ENCODE measurements at places on chromosomes 6 and 20.
A peak's percentile ranks its signal among the peaks of the same experiment; 100 is the strongest.

- no peak for DNase-seq
Measured at GRCh38 chr6:28995093-28995650, 9.9 kb downstream of the ZNF311 start.

- DNase-seq = peak; percentile 83
Measured at GRCh38 chr20:9838378-9839295, at the start of gene PAK5. PAK5 (minus strand) TSS chr20:9839076; CDS start chr20:9644328, 194,748 bp downstream.

- no peak for DNase-seq
Measured at GRCh38 chr6:151434369-151434768, 17.6 kb downstream of the RMND1 start.

- DNase-seq = no peak
Measured at GRCh38 chr6:110331816-110332215, 26.3 kb downstream of the METTL24 start.

GRCh38 chr6:159203304-159204005 is 34.3 kb downstream of the FNDC1 start:
- no peak for DNase-seq

DNA sequence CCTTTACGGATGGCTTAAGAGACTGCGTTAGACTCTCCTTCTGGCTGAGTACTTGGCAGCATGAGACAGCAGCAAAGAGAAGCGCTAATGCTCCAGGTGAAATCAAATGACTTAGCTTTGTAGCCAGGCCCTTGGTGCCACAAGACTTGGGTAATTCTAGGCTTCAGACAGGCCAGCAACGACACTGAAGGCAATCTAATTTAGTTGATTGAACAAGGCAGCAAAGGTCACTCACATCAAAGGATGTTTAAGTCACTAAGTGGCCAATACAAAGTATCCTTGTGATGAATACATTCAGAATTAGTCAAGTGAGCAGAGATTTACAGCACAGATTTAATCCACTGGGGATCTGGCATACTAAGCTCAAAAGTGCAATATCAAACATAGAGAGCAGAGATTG is 113.2 kb downstream of the FAM83B start:
- DNase-seq = no peak

- no peak for DNase-seq
Measured at GRCh38 chr6:138618168-138618567, 118.9 kb upstream of the NHSL1 start.

- DNase-seq = no peak
Measured at GRCh38 chr6:109083657-109084056, 11.0 kb downstream of the SESN1 start.

DNA sequence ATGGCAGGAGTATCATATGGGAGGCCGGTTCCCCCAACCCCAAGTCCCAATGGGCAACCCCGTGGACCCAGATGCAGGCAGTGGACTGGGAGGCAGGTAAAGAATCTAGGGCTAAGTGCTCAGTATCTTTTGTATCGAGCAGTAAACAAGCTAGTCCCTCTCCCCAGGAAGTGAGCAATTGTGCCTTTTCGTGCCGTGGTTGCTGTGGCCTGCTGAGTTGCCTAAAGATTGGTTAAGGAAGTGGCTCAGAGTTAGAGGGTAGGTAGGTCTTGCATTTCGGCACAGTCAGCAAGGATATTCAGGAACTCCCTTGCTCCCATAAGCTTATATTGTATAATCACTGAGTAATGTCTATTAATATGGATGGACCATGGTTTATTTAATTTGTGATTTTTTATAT is 1.3 kb upstream of the DNAH8 start:
- DNase-seq = no peak

DNA sequence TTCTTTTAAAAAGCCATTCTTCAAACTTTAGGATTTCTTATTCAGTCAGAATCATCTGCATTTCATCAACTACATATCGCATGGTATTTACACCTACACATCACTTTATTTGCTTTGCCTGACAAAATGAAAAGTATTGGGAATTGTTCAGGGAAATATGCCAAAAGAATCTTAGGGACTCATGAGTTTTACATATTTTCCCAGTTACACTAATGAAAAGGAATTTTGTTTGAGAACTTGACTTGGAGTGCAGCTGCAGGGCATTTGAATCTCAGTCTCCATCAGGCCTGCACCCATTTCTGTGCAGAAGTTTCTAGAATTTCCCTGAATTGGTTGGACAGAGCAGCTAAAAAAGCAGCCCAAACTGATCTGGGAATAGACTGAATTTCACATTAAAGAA is 65.3 kb downstream of the MTHFD1L start:
- DNase-seq = no peak

DNA sequence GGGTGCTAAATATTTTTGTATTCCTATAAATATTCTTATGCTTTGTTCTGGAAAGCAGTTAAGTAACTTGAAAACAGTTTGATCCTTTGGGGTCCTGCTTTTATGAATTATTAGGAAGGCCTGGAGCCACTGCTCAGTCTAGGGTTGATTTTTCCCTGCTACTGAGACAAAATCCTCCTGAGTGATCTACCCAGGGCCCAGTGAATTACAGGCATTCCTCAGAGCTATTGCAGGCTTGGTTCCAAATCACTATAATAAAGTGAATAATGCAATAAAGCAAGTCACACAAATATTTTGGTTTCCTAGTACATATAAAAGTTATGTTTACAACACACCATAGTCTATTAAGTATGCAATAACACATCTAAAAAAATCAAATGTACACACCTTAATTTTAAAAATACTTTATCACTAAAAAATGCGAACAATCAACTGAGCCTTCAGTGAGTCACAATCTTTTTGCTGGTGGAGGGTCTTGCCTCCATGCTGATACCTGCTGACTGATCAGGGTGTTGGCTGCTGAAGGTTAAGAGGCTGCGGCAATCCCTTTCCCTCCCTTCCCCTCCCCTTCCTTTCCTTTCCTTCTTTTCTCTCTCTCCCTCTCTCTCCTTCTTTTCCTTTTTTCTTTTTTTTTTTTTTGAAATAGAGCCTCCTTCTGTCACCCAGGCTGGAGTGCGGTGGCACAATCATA is 43.0 kb downstream of the DNAAF9 start:
- no peak for DNase-seq

DNA sequence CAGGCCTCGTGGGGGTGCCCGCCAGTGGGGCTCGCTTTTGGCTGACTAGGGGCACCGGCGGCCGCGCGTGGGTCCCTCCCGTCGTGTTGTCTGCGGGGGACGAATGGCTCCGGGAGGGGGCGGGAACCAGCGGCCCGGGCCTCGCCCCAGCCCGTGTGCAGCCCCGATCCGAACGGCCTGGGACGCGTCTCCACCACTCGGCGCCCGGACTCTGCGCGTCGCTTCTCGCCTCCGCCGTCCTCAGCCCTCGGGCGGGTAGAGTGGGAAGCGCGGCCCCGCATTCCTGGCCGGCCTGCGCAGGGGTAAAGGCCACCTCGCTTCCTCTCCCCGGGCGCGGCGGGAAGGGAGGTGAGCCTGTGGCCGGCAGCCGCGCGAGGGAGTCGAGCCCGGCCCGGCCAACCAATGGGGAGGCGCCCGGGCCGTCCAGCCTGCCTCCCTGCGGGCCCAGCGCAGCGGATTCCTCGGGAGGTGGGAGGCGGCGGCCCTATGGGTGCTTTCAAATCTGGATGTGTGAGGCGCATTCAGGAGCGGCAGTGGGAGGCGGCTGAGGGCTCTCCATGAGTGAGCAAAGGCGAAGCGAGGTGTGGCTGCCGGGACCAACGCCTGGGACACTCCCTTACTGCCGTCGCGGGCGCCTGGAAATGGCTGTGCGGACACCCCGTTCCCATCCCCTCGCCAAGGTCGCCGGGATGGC is 1.1 kb upstream of the ZBTB46 start:
- no peak for DNase-seq

- no peak for DNase-seq
Measured at GRCh38 chr20:10648651-10649050, 25.1 kb downstream of the JAG1 start.

DNA sequence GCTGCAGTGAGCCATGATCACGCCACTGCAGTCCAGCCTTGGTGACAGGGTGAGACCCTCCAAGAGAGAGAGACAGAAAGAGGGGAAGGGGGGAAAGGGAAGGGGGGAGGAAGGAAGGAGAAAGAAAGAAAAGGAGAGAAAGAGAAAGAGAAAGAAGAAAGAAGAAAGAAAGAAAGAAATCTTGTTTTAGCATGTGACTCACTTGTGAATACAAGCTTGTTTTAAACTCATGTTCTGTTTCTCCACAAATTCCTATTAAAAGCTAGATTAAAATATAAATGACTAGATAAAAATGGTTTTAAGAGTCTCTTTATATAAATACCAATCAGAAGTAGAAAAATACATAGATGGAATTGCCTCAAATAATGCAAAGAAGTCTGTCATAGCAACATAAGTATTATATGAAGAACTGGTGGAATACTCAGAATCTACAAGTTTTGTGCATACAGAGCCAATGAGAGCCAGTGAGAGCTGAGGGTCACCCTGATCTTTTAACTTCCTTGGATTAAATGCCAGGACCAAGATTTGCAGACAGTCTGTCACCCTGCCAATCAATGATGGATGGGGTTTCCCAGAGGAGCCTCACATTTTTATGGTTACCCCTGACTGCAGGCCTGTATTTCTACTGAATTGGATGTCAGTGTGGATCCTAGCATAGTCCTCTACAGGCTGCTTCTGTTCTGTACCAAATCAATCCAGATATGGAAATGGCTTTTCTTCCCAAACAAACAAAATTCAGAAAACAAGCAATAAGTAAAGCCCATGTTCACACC is 50.8 kb upstream of the LY86 start:
- DNase-seq = no peak

DNA sequence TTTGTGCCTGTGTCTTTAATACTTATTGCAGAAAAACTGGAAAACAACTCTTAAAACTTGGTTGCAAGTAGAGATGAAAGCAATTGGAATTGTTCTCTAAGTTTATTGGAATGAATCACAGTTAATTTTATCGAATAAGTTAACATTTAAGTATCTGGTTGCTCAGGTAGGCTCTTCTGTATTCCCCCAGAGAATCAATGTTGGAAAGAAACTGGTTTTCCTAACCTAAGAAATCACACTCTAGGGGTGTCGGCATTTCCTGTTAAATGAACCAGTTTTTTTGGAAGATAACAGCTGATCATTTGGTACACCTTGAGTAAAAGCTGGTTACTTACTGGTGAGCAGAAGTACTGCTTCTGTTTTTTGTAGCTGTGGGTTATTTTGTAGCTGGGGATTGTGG is 5.2 kb downstream of the TFAP2C start:
- DNase-seq = no peak

DNA sequence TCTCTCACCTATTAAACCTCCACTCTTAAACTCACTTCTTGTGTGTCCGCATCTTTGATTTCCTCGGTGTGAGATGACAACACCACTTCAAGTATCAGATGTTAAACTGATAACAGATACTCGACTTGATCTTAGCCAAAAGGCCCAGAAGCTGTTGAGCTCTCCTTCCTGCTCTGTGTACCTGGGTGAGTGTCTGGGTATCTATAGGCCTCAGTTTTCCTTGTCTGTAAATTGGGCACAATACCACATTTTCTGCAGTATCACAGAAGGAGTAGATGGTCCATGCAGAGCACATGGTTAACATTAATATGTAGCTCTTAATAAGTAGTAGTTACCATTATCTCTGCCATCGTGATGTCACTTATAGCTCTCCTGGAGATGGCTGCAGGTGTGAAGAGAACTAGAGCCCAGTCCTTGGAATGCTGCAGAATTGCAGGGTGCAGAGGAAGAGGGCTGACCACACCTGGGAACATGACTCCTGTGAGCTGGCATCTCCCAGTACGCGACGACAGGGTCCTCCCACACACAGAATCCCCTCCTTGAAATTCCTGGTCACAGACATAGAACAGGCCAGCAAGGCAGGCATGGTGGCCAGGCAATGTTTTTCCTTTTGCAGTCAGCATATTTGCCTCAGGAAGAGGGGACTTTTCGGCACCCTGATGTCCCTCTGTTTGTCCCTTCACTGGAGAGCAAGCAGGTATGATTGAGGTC is 110.3 kb upstream of the SNX9 start:
- DNase-seq = no peak

DNA sequence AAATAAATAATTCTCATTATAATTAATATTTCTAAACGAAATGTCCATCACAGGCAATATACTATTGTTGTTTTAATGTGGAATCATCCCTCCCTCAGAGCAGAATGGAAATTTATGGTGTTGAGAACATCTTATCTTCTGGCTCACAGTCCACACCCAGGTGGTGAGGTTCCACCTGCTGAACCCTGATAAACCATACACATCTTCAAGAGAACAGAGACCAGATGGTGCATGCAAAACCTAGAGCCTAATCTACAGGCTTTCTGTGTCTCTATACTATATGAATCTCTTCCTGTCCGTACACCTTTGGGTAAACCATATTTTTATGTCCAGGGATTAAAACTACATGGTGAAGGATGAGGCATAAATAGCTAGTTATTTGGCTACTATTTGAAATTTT is 52.3 kb upstream of the UFL1 start:
- DNase-seq = no peak

- no peak for DNase-seq
Measured at GRCh38 chr20:34085544-34086040, 26.5 kb downstream of the EIF2S2 start.

DNA sequence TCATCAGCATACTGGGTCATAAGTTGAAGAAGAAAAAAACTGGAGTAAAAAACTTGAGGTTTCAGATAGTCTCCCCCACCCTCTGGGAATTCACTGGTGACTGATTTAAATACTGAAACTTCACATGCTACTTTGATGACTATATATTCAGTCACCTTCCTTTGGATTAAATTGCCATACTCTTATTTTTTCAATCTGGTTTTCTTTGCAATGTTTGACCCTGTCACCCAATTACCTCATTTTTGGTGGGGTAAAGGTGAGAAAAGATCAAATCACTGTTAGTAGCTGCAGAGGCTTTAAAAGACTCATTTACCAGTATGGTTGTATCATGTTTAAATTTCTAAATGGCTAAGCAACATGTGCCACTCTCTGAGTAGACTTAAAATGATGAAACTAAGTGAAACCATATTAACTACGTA is 862.7 kb upstream of the FLRT3 start:
- DNase-seq = no peak

DNA sequence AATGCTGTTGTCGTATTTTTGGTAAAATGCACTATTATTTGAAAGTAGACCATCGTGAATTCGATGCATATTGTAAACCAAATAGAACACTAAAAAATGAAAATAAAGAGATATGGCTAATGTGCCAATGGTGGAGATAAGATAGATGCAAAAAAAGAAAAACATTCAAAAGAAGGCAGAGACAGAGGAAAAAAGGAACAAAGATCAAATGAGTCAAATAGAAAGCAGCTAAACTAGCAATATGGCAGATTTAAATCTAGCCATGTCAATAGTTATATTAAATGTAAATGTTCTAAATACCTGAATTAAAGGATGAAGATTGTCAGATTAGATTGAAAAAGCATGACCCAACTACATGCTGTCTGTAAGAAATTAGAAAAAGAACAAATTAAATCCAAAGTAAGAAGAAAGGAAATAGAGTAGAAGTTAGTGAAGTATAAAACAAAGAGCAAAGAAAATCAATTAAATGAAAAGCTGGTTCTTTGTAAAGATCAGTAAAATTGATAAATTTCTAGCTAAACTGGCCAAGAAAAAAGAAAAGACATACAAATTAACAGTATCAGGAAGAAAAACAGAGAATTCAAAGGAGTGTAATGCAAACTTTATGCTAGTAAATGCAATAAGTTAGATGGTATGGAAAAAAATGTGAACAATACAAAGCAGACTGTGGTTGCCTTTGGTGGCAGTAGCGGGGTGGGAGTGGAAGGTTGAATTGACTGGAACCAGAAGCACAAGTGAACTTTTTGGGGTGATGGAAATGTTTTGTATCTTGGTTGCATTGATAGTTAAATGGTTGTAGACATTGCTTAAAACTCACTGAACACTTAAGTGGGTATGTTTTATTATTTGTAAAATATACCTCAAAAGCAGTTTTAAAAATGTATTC is 44.8 kb downstream of the PTPN1 start:
- DNase-seq = no peak

- DNase-seq = no peak
Measured at GRCh38 chr20:46260936-46261454, 47.3 kb downstream of the CDH22 start.

GRCh38 chr20:53662595-53662994 is 69.0 kb upstream of the ZNF217 start:
- no peak for DNase-seq

Data from chondrocyte (in vitro differentiated cells).